ENCODE measurements at places on chromosomes 4 and X.

DNA sequence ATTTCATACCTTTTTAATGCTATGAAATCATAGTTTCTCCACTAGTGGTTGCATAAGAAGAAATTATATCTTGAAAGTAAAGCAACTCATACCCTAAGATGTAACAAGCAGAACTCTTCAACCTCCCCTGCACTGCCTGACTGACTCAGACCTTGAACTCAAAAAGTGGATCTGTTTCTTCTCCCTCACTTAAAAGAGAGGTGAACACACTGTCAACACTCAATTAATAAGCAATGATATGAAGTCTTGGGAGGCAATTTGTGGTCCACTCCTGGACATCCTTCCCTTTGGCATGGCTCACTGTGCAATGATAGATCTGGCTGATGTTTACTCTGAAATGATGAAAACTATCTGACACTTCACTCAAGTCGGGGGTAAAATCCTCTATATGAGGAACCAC is 282.0 kb upstream of the DKK2 start:
- DNase-seq: peak; percentile 88

GRCh38 chr4:83062739-83063138 is 27.8 kb downstream of the COPS4 start:
- no peak for DNase-seq

GRCh38 chr4:22987870-22988269 is 295.1 kb downstream of the GBA3 start:
- peak; percentile 88 for DNase-seq

DNA sequence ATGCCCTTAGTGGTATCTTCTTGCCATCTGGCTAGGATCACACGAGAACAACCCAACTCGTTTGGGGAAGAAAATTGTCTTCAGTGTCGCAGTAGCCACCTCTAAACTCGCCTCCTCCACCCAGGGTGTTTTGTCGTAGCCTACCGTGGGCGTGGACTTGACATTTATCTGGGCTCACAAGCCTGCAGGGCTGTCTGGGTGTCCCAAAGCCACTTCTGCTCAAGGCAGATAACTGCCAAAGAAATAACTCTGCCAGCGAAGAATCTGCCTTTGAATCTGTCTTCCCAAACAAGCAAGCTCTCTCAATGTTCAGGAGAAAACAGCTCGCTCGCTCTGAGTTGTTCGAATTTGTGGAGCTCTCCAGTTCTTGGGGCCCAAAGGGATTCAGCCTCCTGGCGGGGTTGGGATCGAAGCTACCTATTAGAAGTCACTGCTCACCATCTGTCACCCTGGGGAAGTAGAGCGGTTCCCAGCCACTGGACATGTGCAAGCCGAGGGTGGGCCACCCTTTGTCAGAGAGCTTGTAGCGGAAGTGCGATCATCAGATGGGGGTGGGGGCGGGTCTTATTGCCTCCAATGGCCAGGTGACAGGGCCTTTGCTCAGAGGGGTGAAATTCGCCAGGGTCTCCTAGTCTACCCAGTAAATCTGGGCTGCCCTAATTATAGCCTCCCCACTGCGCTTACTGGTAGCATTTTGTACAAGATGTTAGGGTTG is 14.8 kb downstream of the BLOC1S4 start:
- no peak for DNase-seq

GRCh38 chr4:67480810-67481209 is 64.5 kb downstream of the CENPC start:
- no peak for DNase-seq

- DNase-seq: no peak
Measured at GRCh38 chr4:97627750-97628149, 515.5 kb downstream of the STPG2 start.

DNA sequence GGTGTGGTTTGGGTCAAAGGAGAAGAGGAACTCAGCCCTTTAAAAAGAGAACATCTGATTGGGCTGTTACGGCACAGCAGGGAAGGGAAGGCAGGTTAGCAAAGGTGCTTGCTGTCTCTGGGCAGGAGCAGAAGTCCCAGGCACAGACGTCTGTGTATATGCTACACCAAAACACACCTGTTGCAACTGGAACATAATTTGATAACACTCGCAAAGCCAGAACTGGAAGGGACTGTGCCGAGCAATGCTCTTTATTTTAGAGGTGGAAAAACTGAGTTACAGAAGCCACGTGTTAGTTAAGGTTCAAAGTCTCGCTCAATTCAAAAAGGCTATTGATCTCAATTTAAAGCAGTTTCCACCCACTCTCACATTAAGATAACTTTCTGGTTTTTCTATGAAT is 2.2 kb upstream of the FAM114A1 start:
- no peak for DNase-seq

- DNase-seq: no peak
Measured at GRCh38 chrX:3159995-3160720, 118.9 kb downstream of the ARSF start.

DNA sequence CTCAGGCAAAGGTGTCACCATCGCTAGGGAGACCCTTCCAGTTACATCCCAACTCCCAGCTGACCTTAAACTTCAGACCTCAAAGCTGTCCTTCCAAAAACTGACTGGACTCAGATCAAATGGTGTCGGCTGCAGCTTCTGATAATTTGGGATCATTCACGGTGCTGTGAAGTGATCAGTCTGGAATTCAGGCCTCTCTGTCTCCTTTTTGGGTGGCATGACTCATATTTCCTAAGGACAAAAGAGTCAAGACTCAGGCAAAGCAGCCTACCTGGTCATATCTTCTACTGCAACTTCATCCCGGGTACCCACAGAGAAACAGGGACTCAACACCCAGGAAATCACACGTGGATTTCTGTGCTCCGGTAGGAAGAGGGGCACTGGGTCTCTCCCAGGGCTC is 87.6 kb downstream of the SORCS2 start:
- DNase-seq: peak; percentile 46

DNA sequence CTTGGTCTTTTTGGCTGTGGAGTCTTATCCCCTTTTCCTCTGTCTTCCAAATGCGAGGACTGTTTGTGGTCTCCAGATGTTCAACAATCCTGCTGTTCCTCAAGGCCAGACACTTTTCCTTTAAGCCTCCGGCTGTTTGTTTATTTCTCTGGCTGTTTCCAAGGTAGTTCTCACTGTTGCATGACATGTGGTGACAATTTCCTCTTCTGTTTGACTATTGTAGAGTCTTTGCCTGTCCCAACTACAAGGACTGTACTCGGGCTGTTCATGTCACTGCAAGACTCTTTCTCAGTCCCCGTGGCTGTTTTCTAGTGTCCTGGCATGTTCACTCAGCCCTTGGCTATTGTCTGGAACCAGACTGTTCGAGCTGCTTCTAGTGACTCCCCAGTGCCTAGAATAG is 50.6 kb downstream of the ZNF157 start:
- DNase-seq: no peak

- DNase-seq: peak; percentile 92
Measured at GRCh38 chr4:128979934-128980333, 113.4 kb downstream of the SCLT1 start.

GRCh38 chr4:141121101-141121500 is 12.2 kb downstream of the RNF150 start:
- no peak for DNase-seq

GRCh38 chr4:1895971-1896657 is 24.9 kb downstream of the NSD2 start:
- DNase-seq: no peak

DNA sequence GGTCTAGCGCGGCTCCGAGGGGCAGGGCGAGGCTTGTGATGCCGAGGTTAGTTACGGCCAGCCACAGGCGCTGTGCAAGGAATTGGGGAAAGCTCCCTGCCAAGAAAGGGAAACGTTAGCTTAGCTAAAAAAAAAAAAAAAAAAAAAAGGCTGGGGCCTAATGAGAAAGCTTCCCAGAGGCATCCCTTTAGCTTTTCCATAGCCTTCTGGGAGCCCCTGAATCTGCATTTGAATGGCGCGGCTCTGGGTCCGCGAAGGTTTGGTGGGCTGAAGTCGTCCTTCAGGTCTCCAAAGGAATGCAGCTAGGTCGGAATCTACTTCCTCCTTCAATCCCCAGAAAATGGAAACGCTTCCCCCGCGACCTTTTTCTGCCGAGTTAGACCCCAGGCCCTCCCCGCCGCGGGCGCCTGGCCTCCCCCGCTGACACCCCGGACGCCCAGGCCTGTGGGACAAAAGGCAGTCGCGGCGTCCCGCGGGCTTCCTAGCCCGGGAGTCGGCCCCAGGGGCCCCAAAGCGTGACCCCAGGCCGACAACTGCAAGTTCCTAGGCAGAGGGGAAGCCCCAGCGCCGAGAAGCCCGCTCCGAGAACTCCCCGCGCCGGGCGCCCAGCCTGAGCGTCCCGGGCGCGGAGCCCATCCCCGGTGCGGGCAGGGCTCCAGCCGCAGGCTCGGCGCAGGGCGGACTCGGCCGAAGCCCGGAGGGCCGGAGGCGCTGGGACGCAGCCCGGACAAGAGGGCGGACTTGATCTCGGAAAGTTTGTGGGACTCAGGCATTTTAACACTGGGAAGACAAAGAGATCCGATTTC is 605 bp upstream of the FAT1 start:
- DNase-seq: peak; percentile 37

DNA sequence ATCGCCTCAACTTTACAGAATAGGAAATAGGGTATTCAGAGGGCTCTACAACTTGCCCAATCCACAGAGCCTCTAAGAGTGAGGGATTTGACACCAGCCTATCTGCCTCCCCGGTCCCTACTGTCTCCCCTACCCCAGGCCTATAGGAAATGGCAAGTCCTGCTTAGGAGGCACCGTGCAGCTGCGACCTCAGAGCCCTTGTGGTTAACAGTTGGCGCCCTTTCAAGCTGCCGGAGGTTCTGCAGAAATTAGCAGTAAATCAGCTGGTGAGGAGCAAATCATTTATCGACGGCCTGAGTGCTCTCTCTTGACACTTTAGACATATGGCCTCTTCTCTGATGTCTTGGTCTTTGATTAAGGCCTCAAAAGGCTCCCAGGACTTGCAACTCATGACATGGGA is 96.9 kb downstream of the CLNK start:
- DNase-seq: no peak

DNA sequence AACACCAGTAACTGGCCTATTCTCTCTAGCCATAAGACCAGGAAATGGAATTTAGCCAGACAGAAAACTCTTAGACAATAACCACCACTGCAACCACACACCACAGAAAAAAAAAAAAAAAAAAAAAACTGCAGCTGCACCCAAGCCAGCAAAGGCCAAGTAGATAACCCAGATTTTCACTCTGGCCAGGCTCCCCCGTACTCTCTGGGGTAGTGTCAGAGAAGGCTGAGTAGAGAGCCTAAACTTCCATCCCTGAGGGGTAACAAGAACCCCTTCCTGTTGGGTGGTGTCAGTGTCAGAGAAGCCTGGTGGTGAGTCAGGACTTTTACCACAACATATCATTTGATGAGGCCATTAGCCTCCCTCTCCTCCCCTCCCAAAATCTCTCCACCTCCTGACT is 5.6 kb upstream of the DLG3 start:
- DNase-seq: peak; percentile 21

DNA sequence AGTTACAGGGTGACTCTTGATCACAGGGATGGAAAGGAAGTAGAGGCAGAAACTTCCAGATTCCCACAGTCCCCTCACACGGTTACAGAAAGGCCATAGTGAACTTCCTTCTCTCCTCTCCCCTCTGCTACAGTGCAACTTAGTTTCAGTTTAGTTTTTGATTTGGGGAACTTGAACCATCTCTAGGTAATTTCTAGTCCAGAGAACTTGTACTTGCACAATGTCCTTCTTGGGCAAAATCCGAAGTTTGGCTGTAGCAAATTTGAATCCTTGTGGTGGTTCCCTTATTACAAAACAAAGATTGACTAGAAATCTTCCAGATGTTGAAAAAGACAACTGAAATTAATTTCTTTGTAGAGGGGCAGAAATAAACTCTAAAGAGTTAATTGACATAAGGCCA is 1.2 kb upstream of the BLTP1 start:
- no peak for DNase-seq

DNA sequence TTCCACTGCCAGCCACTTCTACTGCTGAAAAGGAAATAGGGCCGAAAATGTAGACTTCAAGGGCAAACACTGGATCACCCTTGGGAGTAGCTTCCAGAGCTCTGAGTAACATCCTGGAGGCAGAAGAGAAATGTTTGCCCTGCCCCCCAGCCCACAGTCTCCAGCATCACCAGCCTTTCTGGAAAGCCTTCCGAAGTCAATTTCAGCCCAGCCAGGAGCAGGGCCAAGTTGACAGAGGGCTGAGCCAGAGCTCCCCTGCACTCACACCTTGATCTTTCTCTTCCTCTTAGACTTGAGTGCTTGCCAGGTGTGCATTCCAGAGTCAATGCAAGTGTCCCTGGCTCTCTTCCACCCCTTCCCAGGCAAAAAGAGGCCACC is 35.2 kb downstream of the SLC25A5 start:
- DNase-seq: peak; percentile 93

DNA sequence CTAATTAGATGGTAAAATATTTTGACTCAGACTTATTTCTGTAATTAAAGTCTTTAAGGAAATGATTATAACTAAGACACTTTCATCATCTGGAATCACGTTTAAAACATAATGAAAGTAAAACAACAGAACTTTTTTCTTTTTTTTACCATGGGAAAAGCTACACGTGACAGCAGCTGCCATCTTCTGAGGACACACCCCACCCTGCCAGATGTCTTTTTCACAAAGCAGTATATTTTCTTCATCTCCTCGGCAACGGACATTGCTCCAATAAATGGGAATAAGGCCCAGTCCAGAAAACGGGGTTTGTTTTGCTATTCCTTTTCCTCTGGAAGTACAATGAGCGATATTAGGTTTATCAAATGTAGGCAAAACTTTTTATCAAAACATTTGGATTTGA is 17.5 kb downstream of the PRSS12 start:
- DNase-seq: no peak

DNA sequence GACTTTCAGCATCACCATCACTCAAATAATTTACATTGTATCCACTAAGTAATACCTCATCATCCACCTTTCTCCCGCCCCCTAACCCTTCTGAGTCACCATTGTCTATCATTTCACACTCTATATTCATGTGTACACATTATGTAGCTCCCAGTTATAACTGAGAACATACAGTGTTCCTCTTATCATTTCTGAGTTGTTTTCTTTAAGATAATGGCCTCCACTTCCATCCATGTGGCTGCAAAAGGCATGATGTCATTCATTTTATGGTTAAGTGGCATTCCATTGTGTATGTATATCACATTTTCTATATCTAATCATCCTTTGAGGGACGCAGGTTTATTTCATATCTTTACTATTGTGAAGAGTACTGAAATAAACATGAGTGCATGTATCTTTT is 14.6 kb upstream of the NDST4 start:
- DNase-seq: no peak

- peak; percentile 85 for DNase-seq
Measured at GRCh38 chrX:77493677-77494553, 46.7 kb downstream of the FGF16 start.

GRCh38 chr4:66840178-66840577 is 705.1 kb downstream of the CENPC start:
- DNase-seq: no peak

DNA sequence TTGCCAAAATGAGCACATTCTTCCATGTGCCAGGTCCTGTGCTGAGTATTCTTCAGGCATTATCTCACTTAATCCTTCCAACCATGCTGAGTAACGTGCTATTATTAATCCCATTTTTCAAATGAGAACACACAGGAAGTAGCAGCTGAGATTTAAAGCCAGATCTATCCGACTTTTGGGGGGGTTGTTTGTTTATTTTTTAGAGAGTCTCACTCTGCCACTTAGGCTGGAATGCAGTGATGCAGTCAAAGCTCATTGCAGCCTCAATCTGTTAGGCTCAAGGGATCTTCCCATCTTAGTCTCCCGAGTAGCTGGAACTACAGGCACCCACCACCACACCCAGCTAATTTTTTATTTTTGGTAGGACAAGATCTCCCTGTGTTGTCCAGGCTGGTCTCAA is 55.5 kb upstream of the TRIM2 start:
- DNase-seq: no peak

- DNase-seq: no peak
Measured at GRCh38 chr4:94457692-94458106, 6.0 kb downstream of the PDLIM5 start.

GRCh38 chrX:127085939-127086338 is 266.4 kb downstream of the PRR32 start:
- no peak for DNase-seq

Data from fibroblast of upper back skin (primary cell).